ENCODE measurements at places on chromosomes 7 and 10.
A peak's percentile ranks its signal among the peaks of the same experiment; 100 is the strongest.

GRCh38 chr10:176677-177076 lies 41.4 kb downstream of the ZMYND11 start:
- DNase-seq = no peak

DNA sequence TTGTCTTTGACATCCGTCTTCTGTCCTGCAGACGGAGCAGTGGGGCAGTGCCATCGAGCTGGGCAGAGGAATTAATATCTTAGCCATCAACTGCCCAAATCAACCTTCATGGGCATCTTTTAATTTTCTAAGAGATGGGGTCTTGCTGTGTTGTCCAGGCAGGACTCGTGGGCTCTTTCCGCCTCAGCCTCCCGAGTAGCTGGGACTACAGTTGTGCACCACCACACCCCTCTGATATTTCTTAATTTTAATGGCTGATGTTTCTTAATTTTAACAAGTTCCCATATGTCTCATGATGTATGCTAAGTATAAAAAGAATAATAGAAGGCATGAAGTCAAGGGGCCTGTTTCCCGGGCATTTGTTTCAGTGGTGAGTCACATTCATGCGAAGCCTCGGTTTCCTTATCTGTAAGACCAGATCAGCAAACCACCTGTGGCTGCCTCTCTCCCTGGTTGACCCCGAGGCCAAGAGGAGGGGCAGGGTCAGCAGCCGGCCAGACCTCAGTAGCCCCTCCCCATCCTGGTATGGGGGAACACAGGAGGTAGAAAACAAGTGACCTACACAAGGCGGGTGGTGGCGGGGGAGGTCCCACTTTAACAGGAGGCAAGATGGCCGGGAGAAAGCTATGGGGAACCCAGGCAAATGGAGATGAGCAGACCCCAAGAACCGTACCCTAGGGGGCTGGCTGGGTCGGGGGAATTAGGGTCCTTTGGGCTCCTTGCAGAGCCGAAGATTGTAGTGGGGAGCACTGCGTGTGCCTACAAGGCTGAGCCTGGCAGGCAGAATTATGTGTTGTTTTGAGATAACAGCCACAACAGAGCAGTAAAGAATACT lies 85.5 kb downstream of the CUX1 start:
- DNase-seq = no peak

DNA sequence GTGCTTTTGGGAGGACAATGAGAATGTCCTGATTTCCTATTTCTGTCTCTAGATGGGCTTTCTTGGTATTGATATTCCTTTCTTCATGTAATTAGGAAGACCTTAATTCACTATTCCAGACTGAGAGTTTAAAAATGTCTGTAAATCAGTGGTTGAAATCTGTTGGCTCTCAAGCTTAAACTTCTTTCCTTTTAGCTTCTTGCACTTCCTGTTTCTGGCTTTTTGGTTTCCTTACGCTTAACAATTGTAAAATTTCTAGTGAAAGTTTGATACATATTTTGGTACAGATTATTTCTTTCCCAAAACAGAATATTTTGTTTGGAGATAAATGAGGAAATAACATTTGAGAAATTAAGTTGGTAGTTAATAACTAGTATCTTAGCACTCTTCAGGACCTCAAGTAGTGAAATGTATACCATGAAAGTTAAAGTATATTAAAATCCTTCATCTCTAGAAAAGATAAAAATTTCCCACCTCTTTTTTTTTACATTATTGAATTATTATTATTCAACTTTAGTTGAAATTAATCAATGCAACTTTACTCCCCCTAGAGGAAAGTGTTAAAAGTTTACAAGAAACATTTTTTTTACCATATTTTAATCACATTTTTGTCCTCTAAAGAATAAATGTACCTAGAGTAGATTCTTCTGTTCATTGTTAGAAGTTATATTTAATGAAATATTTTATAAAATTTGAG lies 137.2 kb downstream of the PHTF2 start:
- peak; percentile 22 for DNase-seq

DNA sequence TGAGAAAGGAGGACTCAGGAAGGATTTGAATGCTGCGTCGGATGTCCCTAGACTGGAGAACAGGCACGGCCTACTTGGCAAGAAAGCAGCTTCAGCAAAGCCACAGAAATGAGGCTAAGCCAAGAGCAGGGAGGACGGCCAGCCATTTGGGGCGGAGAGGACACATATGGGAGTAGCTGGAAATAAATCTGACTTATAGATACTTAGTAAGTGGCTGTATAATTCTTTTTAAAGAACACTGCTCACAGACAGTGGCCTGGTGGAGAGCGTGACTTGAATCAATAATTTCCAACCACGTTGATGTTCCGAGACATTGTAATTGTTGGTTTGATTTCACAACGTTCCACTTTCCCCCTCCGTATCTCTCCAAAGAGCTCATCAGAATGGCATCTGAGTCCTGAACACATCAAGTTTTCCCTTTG lies 67.7 kb upstream of the JCAD start:
- peak; percentile 69 for DNase-seq

- no peak for DNase-seq
Measured at GRCh38 chr7:130732980-130733930, 752 bp downstream of the KLF14 start.

GRCh38 chr10:93813507-93814465 lies 56.0 kb downstream of the LGI1 start:
- DNase-seq = peak; percentile 51

- DNase-seq = peak; percentile 51
Measured at GRCh38 chr10:127243490-127244272, 47.3 kb upstream of the INSYN2A start.

DNA sequence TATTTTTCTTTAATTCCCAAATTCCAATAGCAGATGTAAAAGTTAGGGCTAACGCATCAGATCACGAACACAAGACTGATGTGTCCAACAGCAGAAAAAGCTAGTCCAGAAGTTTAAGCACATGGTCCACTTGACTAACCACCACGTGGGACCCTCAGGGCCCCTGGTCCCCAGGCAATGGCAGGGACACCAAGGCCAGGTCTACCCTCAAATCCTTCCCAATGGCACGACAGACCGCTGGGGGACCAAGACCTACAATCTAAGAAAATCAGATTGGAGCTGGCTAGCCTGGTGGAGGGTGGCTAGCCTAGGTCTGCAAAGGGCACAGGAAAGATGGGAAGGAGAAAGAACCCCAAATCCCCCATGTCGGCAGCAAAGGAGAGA lies 1.5 kb downstream of the GIGYF1 start:
- DNase-seq = no peak

DNA sequence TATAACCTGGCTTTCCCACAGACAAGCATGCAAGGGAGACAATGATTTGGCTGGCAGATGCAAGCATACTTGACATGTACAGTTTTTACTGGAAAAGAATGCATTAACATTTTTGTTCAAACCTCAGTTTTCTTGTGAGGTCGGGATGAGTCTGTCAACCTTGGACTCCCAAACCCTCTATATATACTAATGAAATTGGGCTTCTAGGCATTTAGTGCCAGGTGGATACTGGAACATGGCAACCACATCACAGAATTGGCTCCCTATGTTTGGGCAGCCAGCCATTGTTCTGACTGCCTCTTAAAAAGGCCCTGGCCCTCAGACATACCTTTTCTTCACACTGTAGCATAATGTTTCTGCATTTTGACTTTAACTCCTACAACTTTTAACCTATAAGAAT lies 39.1 kb downstream of the CDK6 start:
- DNase-seq = no peak

DNA sequence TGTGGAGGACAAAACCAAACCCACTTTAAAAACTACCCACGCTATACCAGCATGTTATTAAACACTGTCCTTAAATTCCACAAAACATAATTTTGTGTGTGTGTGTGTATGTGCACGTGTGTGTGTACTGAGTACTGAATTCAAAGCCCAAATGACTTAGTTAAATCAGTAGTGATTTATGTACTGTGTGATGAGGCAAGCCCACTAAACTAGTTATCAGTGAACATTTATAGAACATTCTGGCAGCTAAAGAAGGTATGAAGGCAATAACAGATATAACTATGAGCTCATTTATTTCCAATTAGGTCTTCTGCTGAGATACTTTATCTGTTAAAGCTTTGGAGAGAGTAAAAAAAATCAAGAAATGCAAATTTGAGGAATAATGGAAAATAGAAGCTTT lies 115.1 kb downstream of the CPED1 start:
- no peak for DNase-seq

DNA sequence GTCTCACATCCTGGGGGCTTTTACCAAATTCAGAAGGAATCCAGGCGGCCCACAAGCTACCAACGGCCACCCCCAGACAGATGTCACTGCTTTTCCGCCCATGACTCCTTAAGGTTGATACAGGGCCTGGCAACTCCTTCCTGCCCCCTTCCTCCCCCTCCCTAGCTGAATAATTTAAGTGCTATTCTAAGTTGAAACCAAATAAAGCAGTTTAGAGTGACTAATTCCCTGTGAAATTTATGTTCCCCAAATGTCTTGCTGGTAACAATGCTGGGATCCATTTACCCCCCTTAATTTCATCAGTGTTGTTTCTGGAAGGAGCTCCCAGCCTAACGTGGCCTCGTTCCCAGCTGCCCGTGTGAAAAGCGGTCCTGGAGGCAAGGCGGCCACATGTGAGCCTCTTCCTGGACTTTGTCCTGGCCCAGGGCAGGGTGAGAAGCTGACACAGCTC lies 109.6 kb downstream of the TMEM130 start:
- DNase-seq = peak; percentile 6

- no peak for DNase-seq
Measured at GRCh38 chr10:4990217-4990616, 13.4 kb downstream of the AKR1C2 start.

- peak; percentile 30 for DNase-seq
Measured at GRCh38 chr7:94420328-94420727, 25.6 kb downstream of the COL1A2 start.

- DNase-seq = no peak
Measured at GRCh38 chr7:50479743-50480517, 29.8 kb upstream of the FIGNL1 start.

DNA sequence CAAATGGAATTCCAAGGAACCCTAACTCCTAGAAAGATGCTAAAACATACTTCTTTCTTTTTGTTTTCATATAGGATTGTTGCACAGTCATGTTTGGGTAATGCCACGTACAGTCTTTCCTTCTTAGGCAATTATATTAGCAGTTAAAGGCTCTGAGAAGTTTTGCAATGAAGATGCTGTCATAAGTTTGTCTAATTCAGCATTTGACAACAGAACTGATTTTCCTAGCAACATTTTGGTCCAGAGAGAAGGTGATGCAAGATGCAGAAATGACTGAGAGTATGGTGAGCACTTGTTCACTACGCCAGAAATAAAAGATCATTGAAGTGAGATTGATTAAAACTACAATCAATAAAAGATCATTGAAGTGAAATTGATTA lies 184.0 kb upstream of the PLXNA4 start:
- DNase-seq = no peak
